ENCODE measurements at places on chromosomes 13 and 19. TPM values are rescaled to one million over a fixed set of nuclear protein-coding genes. Genes with fewer than 3 reads are reported as not detected.

SSBP4 gene
- 88.8 TPM for total RNA-seq

CEACAM20 gene
- total RNA-seq, result not detected

TINCR gene
- under 0.01 TPM for total RNA-seq

SULT2B1 gene
- total RNA-seq, result 0.42 TPM

ATG4D gene
- 9.5 TPM for total RNA-seq

ZNF844 gene
- total RNA-seq, result 5.7 TPM

INSR gene
- 76.2 TPM for total RNA-seq

Data from dermis blood vessel endothelial cell (primary cell).